ENCODE measurements at places on chromosomes 3 and 15. TPM values are rescaled to one million over a fixed set of nuclear protein-coding genes. Genes with fewer than 3 reads are reported as not detected.

Gene DPH3
- 4.4 TPM for total RNA-seq

GRCh38 chr3:74033381-74033780 is 408.6 kb upstream of the PDZRN3 start:
- no peak for DNase-seq

Gene AADACL2
- not detected for total RNA-seq

Gene GRAMD1C
- 7.1 TPM for total RNA-seq

DNA sequence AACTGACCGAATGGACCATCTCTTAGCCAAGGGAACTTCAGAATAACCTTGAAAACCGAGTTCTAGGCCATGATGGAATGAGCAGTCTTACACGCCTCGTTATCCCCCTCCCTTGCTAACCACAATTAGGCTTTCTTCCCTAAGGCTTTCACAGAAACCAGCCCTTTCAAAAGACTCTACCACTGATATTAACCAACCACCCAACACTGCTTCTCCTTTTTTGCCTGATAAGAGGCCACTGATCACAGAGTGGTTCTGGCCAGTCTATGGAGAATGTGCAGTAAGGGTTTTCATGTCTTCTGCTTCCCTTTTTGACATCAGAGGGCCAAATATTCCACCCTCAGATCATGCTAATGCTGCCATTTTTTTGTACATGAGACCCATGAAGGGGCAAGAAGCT is 59.3 kb downstream of the MCF2L2 start:
- no peak for DNase-seq

DNA sequence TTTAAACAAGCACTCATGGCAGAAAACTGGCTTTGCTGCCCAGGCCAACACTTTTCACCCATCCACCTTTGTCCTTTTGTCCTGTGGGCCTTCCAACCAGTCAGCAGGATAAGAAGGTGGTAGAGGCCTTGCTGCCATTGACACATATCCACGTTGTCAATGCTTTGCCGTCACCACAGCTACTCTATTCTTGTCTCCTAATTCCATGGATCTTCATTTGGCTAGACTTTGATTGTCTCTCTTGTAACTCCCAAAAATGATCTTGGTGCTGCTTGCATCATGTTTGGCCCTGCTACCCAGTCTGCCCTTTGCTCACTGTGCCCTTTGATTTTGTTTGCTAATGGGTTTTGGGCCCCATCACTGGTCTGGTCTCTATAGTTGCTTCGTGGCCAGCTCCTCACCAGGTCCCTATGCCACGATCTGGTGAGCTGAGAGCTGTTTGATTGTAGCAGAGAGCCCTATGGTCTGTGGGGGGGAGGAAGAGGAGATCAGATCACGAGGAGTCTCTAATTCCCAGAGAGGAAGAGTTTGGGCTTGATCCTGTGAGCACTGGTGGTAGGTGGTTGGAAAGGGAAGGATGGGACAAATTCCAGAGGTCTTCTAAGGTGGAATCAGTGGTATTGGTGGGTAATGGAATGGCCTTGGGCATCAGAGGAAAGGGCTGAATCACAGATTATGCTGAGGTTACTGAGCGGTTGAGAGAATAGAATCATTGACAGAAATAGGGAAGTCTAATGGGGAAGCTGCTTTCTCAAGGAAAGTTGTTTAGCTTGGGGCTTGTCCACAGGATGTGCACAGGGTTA is 40.3 kb downstream of the ABHD2 start:
- no peak for DNase-seq

GRCh38 chr3:30754426-30754825 is 140.0 kb downstream of the GADL1 start:
- no peak for DNase-seq

DNA sequence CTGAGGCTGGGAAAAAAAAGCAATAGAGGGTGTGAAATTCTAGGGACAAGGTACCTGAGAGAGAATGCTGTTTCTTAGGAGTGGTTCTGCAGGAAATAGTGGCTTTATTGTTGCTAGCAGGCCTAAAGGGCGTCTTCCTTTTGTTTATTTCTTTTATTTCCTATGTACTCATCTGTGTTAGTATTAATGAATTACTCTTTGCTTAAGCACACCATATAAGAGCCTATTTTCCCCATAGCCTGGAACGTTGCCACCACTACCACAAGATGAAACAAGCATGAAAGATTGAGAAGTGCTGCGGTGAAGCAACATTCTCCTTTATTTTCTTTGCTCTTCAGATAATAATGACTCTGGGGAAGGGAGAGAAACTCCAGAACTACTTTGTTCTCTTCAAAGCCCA is 21.3 kb upstream of the GOLIM4 start:
- DNase-seq, result no peak

DNA sequence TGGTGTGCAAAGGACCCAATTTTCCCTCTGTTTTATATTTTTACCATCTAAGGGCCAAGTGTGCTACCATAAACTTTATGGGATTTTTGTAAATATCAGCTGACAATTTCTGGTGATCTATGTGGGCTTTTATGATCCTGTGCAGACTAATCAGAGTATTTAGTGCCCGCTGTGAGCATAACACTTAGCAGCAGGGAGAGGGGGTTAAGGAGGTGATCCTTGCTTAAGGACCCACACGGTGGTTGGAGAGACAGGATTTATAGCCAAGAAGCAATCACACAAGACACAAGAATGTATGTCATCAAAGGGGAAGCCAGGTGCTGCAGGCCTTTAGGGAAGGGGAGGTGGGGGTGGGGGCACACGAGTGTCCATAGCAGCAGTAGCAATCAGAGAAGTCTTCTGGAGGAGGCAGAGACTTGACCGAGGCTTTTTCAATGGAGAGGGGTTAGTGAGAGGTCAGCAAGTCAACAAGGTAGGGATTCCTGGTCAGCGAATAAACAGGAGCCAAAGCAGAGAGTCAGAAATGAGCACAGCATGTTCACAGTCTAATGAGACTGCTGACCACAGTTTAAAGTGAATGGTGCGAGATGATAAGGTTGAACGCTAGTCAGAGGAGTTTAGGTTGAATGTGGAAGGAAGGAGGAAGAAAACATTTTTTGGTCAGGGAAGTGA is 4.5 kb upstream of the CACNA1D start:
- DNase-seq, result no peak

DNA sequence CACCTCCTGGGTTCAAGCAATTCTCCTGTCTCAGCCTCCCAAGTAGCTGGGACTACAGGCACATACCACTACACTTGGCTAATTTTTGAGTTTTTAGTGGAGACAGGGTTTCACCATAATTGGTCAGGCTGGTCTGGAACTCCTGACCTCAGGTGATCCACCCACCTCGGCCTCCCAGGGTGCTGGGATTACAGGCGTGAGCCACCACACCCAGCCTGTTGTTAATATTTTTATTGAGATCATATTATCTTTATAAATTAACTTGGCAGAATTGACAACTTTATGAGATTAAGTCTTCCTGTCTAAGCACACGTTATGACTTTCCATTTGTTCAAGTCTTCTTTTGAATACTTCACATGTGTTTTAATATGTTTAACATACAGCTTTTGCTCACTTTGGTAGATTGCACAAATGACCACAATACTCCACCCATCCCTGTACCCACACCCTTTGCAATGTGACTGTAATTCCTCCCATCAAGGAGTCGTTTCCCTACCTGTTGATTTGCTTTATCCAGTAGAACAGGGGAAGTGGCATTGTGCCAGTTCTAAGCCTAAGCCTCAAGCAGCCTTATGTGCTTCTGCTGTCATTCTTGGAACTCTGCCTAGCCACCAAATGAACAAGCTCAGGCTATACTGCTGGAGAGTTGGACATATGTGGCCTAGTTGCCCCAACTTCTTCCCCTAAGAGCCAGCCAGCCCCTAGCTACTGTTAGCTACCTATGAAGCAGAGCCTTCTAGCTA is 8.2 kb downstream of the XYLB start:
- no peak for DNase-seq

- DNase-seq, result no peak
These were observed 89.4 kb upstream of the ABHD17C start for GRCh38 chr15:80605591-80606150.

GRCh38 chr3:9213019-9213634 is 36.3 kb downstream of the SRGAP3 start:
- DNase-seq, result no peak

Gene TMF1
- total RNA-seq, result 1.6 TPM

GRCh38 chr3:94453864-94454263 is 391.0 kb downstream of the NSUN3 start:
- no peak for DNase-seq

DNA sequence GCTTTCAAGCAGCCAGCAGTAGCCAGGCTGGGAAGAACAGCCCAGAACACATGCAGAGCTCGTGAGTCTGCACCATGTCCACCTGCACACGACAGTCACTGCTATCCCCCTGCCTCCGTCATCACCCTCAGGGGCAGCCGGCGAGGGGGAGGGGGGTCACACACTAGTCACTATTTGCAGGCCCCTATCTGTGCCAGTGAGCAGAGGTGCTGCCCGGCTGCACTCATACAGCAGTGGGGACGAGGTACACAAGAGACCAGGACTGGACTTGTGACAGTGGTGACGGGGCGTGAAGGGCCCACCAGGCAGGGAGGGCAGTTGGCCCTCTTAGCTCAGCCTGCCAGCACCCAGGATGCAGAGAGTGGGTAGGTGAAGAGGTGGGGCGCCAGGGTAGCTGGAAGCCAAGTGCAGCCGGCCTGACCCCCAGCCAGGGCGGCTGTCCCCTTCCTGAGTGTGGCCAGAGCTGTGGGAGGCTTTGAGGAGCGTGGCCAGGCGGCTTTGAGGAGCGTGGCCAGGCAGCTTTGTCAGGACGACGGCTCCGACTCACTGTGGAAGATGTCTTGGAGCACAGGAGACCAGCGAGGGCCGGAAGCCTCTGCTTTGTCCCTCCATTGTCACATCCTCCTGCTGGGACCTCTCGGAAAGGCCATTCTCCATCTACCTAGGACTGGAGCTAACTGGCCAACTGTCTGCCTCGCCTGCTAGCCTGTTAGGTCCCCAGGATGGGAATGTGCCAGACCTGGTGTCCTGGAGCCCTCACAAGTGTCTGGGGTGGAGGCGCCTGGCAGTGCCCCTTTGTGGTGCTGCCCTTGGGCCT is 52.1 kb upstream of the FGD5 start:
- no peak for DNase-seq

GRCh38 chr3:194276768-194277103 is 74.4 kb downstream of the CPN2 start:
- no peak for DNase-seq

- no peak for DNase-seq
These were observed 260.5 kb downstream of the PYDC2 start for GRCh38 chr3:191721390-191721861.

DNA sequence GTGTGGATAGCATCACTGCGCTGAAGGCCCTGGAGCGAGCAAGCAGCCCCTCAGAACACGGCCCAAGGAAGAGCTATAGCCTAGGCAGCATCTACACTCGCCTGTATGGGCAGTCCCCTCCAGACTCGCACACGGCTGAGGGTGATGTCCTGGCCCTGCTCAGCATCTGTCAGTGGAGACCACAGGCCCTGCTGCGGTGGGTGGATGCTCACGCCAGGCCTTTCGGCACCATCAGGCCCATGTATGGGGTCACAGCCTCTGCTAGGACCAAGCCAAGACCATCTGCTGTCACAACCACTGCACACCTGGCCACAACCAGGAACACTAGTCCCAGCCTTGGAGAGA is 20.5 kb downstream of the ATRIP start:
- DNase-seq, result no peak

- DNase-seq, result no peak
These were observed 963.4 kb upstream of the CFAP20DC start for GRCh38 chr3:60013241-60013640.

Gene IL17RC
- total RNA-seq, result 24.5 TPM

Gene CCR9
- total RNA-seq, result not detected

GRCh38 chr3:146464005-146464595 is 5.3 kb downstream of the PLSCR2 start:
- DNase-seq, result no peak

DNA sequence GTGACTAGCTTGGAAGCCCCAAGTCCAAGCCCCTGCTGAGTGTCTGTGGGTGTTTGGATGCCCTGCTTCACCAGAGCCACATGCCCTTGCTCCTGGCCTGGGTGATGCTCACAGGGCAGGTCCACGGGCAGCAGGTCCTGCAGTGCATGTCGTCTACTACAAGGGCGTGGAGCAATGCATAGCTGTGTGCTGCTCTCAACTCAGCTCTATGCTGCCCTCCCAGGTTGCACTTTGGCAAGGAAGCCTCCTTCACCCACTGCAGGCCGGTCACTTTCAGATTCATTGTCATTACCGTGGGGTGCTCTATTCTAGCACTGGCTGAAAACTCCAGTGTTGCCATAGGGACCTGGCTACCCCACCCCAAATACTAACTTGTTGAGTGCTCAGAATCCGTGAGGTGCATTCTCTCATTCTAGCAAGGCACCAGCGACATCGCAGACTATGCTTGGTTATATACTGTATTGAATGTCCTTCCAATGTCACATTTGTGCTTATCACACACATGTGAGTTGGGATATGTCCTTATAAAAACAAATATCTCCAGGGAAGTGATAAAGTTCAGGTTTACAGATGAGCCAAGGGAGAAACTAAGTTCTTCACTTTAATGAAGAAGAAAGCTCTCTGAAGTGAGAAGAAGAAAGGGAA is 51.8 kb downstream of the GRAMD1C start:
- no peak for DNase-seq

Gene VGLL3
- under 0.01 TPM for total RNA-seq

Gene SI
- not detected for total RNA-seq

- no peak for DNase-seq
These were observed 175.5 kb upstream of the CADM2 start for GRCh38 chr3:84783281-84783680.

DNA sequence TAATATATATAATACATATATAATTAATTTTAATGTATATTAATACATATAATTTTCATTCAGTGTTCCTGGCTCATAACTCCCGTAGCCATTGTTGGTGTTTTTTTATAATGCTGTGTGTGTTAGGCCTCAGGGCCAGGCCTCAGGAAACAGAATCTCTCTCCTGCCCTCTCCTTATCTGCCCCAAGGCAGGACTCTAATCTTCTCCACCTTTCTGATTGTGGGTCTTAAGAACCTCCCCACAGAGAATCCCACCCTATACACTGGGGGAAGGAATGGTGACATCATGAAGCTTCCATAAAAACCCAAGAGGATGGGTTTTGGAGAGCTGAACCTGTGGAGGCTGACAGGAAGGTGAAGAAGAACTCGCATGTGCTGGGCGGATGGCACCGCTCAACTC is 4.0 kb upstream of the FMN1 start:
- DNase-seq, result no peak

Gene KIF15
- 9.8 TPM for total RNA-seq

GRCh38 chr3:193507566-193507965 is 47.1 kb downstream of the ATP13A4 start:
- DNase-seq, result no peak

Data from Caki2 (cell line).